Stimulated activated CD4-positive, alpha-beta T cell treated with anti-CD3 and anti-CD28 coated beads, Interleukin-15, amount 100 ng/mL, for 1 hour (primary cell): ENCODE measurements at places on chromosomes 2 and 18.

GRCh38 chr2:72716601-72717000, 109.2 kb downstream of the EXOC6B start:
- no peak for DNase-seq

- no peak for DNase-seq
These were observed 1.4 kb upstream of the GALNT14 start for GRCh38 chr2:31139671-31140070.

GRCh38 chr2:201852878-201853415, 46.6 kb downstream of the CDK15 start:
- no peak for DNase-seq

GRCh38 chr2:65868177-65868576, 435.8 kb upstream of the SPRED2 start:
- no peak for DNase-seq

DNA sequence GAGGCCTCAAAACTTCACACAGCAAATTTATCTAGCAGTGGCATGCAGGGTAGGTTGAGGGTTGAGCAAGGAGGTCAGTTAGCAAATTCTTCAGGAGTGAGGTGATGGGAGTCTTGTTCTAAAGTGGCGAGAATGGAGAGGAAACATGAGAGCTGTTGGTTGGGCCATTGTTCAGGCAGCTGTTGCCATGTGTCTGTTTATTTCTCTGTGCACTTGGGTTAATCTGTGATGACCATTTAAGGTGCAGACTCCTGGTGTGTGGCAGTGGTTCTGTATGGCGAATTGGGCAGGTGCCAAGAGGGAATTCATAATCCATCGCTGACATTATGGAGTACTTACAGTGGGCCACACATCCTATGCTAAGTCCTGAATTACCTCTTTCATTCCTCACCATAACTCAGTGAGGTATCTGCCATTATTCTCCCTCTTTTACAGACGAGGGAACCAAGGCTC, 30.4 kb downstream of the TMEM178A start:
- DNase-seq: no peak

DNA sequence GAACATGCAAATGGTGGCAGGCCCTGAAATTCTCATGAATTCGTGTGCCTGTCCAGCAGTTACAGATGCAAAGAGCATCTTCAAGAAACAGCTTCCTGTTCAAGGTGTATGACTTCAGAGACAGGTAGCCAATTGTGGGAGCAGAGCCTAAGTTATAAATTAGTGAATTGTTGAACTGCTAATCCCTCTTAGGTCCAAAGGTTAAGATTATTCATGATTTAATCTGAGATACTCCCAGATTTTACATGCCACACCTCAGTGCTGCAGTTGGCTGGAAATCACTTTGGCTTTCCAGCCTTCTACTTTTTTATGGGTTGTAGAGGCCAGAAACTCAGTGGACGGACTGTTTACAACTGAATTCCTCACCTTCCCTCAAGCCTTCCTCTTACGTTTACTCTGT, 247.8 kb downstream of the AGPS start:
- DNase-seq: no peak

- no peak for DNase-seq
These were observed 13.4 kb downstream of the PPP1R1C start for GRCh38 chr2:181998891-181999654.
